ENCODE measurements at places on chromosomes 1 and 21.

DNA sequence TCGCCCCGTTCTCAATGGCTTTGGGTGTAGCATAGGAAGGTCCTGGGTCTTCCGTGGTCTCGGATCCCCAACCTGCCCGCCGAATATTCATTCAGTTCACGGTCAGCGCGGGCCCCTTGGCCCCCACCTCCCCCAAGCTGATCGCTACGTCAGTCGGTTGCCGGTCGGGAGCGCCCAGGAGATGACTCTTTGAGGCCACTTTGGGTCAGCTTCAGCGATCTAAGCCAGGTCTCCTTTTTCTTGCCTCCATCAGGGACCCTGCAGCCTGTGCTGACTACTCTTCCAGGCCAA lies 12.8 kb downstream of the HLX start:
- no peak for DNase-seq

- DNase-seq = no peak
Observed at GRCh38 chr1:225885336-225885735, 3.2 kb upstream of the TMEM63A start.

- DNase-seq = no peak
Observed at GRCh38 chr1:208525417-208525816, 281.2 kb upstream of the PLXNA2 start.

DNA sequence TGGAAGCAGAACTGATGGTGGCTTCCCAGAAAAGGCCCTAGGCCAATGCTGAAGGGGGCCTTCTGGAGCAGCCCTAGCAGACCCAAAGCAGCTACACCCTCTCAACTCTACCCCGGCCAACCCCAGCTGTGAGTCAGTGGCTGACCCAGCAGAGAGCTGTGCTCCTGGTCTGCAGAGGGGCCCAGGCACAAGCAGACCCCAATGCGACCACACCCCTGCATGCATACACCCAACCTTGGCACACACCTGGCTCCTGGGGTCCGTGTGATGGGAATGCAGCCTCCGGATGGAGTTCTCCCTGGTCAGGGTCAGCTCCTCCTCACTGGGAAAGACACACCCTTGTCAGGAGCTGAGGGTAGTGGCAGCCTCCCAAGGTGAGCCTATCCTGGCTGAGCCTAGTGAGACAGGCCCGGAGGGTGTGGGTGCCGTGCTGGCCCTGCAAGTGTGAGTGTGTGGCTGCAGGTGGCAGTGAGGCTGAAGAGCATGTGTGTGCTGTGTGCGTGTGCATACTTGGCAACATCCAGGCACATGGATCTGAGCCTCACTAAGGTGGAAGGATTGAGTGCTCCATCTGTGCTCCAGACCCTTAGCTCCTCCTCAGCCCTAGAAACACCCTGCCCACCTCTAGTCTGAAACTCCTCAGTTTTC lies 3.9 kb upstream of the ARHGAP30 start:
- DNase-seq = no peak

DNA sequence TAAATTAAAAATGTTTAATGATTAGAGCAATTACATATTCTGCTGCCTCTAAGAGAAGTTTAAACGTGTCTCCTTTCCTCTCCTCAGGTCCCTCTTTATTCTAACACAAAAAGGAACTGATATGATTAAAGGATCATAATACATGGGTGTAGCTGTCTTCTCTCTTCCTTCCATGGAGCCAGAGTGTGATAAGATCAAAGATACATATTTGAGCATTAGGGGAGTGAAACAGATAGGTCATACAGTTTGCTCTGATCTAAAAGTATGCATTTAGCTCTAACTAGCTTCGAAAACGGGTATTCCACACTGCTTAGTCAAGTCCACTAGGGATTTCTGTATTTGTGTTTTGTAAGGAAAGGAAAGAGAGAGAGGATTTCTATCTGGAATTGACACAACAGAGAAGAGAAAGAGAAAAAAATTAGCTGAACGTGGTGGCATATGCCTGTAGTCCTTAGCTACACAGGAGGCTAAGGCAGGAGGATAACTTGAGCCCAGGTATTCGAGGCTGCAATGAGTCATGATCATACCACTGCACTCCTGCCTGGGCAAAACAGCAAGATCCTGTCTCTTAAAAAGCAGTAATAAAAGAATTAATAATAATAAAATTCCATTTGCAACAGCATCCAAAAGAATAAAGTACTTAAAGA lies 63.1 kb downstream of the CDC42BPA start:
- no peak for DNase-seq
